Peyer's patch (tissue), 4 donors: ENCODE measurements at places on chromosomes 1 and 21. TPM values are rescaled to one million over a fixed set of nuclear protein-coding genes. Genes with fewer than 3 reads are reported as not detected.
A peak's percentile ranks its signal among the peaks of the same experiment; 100 is the strongest.

DNA sequence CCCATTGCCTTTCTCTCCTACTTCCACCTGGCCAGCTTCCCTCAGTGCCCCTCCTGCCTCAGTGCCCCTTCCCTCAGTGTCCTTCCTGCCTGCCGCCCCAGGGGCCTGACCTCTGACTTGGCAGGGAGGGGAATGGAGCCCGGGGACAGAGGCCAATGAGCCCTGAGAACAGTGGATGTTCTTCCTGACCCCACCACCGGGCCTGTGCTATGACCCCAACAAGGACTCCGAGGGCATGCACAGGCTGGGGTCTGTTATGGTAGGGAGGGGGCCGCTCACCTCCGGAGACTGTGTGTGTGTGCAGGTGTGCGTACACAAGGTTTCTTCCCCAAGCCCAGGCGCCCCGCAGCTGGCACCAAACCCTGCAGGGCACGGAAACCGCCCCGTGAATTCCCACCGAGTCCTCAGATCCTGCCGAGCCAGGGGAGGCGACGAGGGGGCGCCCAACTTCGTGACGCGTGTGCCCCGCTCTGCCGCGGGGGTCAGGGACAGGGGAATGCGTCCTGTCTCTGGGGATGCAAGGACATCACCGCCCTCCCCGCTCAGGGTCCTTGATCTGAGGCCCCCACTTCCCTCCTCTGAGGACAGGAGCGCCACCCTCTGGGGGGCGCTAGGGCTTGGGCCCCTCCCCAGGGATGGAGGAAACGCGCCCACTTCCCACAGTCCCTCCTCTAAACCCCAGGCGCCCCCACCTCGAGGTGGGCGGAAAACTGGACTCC is 766 bp downstream of the RAP1GAP start:
- H3K4me3 ChIP-seq: peak overlapping the region; percentile 55
- no peak overlapping the region for H3K27ac ChIP-seq
- DNase-seq: no peak
- peaks cover 21% of the 10 kb centered on the region for H3K4me1 ChIP-seq
- H3K27me3 ChIP-seq: peaks cover 23% of the 10 kb centered on the region

DNA sequence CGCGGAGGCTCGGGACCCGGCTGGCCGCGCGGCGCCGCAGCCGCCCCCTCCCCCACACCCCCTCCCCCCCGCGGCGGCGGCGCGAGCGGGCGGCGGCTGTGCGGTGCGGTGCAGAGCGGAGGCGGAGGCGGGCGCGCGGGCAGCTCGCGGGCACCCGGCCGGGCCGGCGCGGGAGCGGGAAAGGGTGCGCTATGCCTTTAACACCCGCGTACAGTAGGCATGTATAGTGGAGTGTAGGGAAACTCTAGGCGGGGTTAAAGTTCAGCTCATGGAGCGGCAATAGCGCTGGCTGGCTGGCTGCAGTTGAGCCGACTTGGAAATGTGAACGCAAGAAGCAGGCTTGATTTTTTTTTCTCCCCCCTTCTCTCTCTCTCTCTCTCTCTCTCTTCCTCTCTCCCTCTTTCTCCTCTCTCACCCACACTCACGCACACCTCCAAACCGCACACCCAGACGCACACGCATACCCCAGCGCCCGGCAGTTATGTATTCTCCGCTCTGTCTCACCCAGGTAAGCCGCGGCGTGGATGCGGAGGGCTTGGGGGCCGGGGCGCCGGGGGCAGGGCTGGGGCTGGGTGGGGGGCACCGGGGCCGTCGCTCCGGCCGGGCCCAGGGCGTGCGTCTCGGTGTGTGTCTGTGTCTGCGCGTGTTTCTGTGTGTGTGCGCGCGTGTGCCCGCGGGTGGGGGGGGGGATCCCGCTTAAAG is at the start of gene NFIA:
NFIA (plus strand) TSS at position 251 of the 702 bp plus-strand sequence.
- no peak for DNase-seq
- H3K27me3 ChIP-seq: no peaks in the 10 kb centered on the region
- H3K36me3 ChIP-seq: no peaks in the 10 kb centered on the region
- peaks cover 4% of the 10 kb centered on the region for H3K4me1 ChIP-seq
- peak within 1 kb of the TSS; percentile 96 for H3K4me3 ChIP-seq
- H3K27ac ChIP-seq: peak within 1 kb of the TSS; percentile 93

- no peak overlapping the region for H3K27ac ChIP-seq
- H3K4me1 ChIP-seq: peaks cover 5% of the 10 kb centered on the region
- H3K36me3 ChIP-seq: no peaks in the 10 kb centered on the region
- no peak overlapping the region for H3K4me3 ChIP-seq
- peak; percentile 72 for DNase-seq
- no peaks in the 10 kb centered on the region for H3K27me3 ChIP-seq
Measured at GRCh38 chr1:91569411-91570119, 68.9 kb downstream of the CDC7 start.

DNA sequence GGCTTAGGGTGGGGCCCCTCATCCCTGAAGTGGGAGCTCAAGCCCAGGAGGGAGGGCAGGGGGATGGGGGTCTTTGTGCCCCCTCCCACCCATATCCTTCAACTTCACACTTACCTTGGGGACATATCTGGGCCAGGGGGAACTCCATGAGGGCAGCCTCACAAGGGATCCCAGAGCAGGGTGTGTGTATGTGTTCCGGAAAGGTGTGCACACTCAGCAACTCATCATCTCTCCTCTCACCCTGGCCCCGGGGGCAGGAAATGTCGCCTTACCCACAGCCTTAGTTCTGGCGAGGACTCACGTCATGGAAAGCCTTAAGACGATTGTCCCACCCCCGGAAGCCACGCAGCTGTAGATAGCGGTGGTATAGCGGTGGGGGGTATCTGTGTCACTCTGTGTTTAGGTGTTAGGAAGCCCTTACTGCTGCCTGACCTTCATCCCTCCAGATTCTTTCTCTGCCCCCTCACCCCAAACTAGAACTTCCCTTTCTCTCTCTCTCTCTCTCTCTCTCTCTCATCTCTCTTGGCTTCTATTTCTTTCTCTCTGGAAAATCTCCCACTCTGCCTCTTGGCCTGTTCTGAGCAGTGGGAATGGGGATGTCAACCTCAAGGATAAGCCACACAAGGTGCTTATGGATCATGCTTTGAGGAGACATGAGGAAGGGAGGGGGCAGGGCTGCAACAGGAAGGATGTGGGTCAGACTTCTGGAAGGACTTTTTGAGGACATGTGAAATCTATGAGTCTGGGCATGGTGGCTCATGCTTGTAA is at the start of gene SH2D2A:
SH2D2A (minus strand) TSS at position 288 of the 768 bp plus-strand sequence; CDS start at position 148, 140 bp downstream.
- H3K36me3 ChIP-seq: no peaks in the 10 kb centered on the region
- H3K4me3 ChIP-seq: peak within 1 kb of the TSS; percentile 44
- peaks cover 23% of the 10 kb centered on the region for H3K4me1 ChIP-seq
- peak within 1 kb of the TSS; percentile 93 for H3K27ac ChIP-seq
- no peak for DNase-seq
- H3K27me3 ChIP-seq: no peaks in the 10 kb centered on the region

GRCh38 chr1:10791105-10791951 is 5.1 kb downstream of the CASZ1 start:
- peaks cover 54% of the 10 kb centered on the region for H3K4me1 ChIP-seq
- no peaks in the 10 kb centered on the region for H3K36me3 ChIP-seq
- H3K4me3 ChIP-seq: no peak overlapping the region
- H3K27me3 ChIP-seq: no peaks in the 10 kb centered on the region
- peak overlapping the region; percentile 82 for H3K27ac ChIP-seq
- DNase-seq: peak; percentile 76

GRCh38 chr1:19620786-19621185 is 23.3 kb upstream of the NBL1 start:
- H3K4me3 ChIP-seq: no peak overlapping the region
- no peak for DNase-seq
- H3K27me3 ChIP-seq: no peaks in the 10 kb centered on the region
- no peak overlapping the region for H3K27ac ChIP-seq
- H3K4me1 ChIP-seq: peaks cover 17% of the 10 kb centered on the region

- no peaks in the 10 kb centered on the region for H3K27me3 ChIP-seq
- DNase-seq: no peak
- H3K4me3 ChIP-seq: no peak overlapping the region
- no peak overlapping the region for H3K27ac ChIP-seq
- H3K4me1 ChIP-seq: no peaks in the 10 kb centered on the region
Measured at GRCh38 chr1:34697818-34698217, 57.0 kb upstream of the GJB5 start.

The S100A6 gene
- total RNA-seq: 321 TPM

The GPX7 gene
- 1.4 TPM for total RNA-seq

The GPR161 gene
- total RNA-seq: 0.35 TPM

The NECAP2 gene
- 34.7 TPM for total RNA-seq

The PIGC gene
- 21.2 TPM for total RNA-seq

The TMCC2 gene
- 4.1 TPM for total RNA-seq
